ENCODE measurements at places on chromosomes 7 and 10.
A peak's percentile ranks its signal among the peaks of the same experiment; 100 is the strongest.

DNA sequence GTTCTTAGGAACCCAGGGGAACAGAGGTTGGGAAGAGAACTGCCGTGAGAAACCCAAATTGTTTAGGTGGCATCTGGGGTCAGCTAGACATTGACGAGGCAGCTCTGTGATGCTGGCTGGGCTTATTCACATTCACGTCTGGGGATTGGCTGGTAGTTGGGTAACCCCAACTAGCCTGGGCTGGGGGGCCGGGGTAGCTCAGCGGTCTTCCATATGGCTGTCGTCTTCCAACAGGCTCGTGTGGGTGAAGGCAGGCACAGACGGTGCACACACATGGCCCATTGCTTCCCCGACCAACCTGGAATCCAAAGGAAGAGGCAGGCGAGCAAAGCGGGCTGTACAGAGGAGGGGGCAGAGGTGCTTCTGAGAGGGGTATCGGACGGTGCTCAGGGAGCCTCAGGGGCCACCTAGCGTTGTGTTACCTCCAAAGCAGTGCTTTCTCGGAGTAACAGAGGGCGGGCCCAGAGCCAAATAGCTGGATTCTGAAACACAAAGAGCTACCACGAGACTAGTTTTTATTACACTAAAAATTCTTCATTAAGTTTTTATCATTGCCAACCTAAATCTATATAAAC, 34.5 kb downstream of the MKI67 start:
- no peak for DNase-seq

DNA sequence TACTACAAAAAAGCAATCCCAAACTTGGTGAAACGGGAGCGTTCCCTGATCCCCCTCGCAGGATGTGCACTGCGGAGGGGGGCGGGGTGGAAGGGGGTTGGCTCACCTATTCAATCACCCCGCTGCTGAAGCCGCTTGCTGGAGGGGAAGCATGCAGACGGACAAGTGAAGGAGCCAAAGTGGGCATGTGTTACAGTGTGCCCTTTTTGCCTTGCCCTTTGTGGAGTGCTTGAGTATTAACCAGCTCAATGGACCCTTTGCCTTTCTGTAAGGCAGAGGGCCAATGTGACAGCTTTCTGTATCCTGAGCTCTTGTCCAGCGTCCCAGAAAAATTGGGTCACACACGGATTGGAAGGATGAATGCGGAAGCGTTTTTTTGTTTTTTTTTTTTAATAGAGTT, 348.9 kb upstream of the NPSR1 start:
- DNase-seq = no peak

GRCh38 chr10:70920519-70920918, 32.2 kb upstream of the PCBD1 start:
- peak; percentile 75 for DNase-seq

GRCh38 chr10:133400624-133401424, 6.9 kb downstream of the MTG1 start:
- DNase-seq = no peak

GRCh38 chr7:140512317-140513000, 33.2 kb upstream of the MKRN1 start:
- DNase-seq = peak; percentile 98

GRCh38 chr10:14567421-14567820, 207.3 kb downstream of the FAM107B start:
- no peak for DNase-seq

DNA sequence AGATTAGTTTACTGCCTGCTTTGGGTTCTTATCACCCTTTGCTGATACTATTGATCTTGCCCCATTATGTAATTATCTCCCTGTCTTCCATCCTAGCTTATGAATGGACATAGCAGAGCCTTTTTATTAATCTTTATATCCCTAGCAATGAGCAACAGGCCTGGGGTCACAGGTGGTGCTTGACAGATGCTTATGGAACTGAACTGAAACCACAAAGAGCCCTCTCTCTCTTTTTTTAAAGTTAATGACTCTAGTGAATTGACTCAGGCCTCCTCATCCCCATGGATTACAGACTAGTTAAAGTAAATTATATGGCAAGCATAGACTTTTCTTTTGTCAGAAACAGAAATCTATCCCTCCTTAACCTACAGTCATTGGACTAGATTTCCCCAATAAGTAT, 265.2 kb downstream of the PHTF2 start:
- no peak for DNase-seq

GRCh38 chr10:35910234-35910633, 268.1 kb upstream of the FZD8 start:
- DNase-seq = no peak

DNA sequence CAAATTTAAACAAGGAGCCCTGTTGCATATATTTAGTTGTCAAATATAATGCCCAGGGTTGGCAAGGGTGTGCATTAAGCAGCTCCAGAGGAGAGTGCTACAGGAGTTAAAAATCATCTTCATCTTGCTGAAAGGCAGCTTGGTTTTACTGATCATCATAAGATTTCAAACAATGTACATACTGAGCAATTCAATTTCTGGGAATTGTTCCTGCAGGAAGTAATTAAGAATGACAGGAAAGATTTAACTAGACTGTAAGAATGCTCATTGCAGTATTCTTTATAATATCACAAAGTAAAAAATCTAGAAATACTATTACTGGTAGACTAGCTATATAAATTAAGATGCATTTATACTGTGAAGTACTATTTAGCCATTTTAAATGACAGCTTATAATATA, 153.6 kb downstream of the DYNC1I1 start:
- no peak for DNase-seq

DNA sequence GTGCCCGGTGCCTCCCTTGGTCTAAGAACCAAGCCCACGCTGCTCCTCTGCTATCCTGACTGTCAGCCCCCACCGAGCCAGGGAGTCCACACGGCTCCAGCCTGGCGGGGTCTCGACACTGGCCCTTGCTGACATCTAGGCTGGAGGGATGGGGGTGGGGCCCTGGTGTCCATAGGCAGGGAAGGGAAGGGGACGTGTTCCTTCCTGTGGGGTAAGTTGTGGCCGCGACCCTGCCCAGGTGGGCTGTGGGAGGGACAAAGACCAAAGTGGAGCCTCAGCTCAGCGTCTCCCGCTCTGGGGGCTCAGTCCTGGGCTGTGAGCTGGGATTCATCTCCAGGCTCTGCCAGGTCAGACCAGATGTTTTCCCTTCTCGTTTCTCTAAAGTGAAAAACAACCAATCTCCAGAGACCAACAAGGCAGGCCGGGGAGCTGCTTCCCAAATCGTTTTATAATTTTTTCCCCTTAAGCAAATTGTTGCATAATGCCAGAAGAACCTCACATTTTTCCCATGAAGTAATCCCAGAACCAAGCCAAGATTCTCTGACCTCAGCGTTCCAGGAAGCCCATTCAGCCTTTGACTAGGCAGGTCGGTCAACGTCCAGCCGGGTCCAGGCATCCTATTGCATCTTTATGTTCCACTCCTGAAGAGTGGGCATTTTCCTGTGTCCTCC, 101.2 kb downstream of the RGS10 start:
- no peak for DNase-seq

DNA sequence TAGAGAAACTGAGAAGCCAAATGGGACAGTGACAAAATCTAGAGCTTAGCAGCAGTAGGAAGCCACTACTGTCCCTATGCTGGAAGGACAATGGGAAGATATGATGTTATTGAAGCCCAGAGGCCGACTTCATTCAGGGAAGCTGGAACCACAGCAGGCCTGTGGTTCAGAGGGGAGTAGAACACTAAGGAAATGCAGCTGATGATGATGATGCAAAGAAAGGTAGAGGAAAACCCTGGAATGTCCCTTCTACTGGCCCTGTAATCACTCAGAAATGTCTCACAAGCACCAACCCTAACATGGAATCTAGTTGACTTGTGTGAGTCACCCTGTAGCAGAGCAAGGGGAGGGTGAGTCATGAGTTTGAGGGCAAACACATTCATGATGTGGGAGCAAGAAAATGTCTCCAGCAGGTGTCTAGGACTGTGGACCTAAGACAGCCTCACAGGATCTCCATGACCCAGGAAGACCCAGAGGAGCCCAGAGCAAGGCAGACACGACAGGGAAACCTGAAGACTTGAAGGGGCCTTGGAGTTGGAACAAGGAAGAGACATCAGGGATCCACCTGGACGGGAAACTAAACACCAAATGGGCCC, 37.0 kb upstream of the LRRC17 start:
- DNase-seq = no peak

GRCh38 chr7:155344270-155344617, 46.6 kb downstream of the INSIG1 start:
- DNase-seq = no peak

DNA sequence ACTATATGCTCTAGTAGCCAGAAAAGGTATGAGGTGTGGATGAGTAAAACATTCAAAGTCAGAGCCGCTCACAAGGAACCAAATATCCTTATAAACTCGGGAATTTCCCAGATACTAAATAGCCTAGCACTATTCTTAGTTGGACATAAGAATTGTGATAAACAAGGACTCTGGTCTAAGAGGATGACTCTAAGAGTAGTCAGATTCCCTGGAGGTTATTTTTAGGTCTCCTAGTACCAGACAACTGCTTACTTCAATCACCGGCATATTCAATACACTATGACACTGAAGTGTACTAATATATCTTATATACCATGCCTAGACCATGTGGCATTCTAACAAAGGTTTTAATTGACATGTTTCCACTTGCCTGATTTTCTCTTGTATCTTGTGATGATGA, 56.5 kb downstream of the LMBR1 start:
- no peak for DNase-seq

- DNase-seq = no peak
Measured at GRCh38 chr10:18238870-18239485, 98.8 kb downstream of the CACNB2 start.

- DNase-seq = no peak
Measured at GRCh38 chr10:27450225-27450624, 53.9 kb upstream of the RAB18 start.

- no peak for DNase-seq
Measured at GRCh38 chr7:30804078-30804661, 33.0 kb downstream of the MINDY4 start.

- DNase-seq = no peak
Measured at GRCh38 chr7:154371424-154371823, 319.2 kb downstream of the DPP6 start.

Data from left colon (tissue), 2 donors.